HFFc6 (cell line): ENCODE measurements at places on chromosomes 2 and 18.

- no peak for DNase-seq
Observed at GRCh38 chr2:171069286-171069956, 91.3 kb downstream of the TLK1 start.

- DNase-seq, result peak; percentile 93
Observed at GRCh38 chr2:71831193-71831577, 316.5 kb downstream of the CYP26B1 start.

- no peak for DNase-seq
Observed at GRCh38 chr2:165568361-165568760, 98.9 kb downstream of the CSRNP3 start.

DNA sequence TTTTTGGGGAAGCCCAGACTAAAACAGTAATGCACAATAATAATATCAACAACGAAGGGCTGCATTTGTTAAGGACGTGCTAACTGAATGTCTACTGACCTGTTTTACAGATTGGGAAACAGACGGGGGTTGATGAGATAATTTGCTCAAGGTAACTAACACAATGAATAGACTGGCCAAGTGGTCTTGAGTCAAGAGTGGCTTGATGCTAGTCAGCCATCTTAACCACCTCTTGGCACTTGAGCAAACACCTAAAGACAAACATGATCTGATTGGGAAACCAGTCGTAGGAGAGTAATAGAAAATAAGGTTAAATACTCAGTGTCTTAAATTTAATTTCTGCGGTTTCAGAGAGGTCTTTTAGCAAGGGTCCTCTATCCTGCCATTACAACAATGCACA, 14.2 kb downstream of the RHBDD1 start:
- no peak for DNase-seq

DNA sequence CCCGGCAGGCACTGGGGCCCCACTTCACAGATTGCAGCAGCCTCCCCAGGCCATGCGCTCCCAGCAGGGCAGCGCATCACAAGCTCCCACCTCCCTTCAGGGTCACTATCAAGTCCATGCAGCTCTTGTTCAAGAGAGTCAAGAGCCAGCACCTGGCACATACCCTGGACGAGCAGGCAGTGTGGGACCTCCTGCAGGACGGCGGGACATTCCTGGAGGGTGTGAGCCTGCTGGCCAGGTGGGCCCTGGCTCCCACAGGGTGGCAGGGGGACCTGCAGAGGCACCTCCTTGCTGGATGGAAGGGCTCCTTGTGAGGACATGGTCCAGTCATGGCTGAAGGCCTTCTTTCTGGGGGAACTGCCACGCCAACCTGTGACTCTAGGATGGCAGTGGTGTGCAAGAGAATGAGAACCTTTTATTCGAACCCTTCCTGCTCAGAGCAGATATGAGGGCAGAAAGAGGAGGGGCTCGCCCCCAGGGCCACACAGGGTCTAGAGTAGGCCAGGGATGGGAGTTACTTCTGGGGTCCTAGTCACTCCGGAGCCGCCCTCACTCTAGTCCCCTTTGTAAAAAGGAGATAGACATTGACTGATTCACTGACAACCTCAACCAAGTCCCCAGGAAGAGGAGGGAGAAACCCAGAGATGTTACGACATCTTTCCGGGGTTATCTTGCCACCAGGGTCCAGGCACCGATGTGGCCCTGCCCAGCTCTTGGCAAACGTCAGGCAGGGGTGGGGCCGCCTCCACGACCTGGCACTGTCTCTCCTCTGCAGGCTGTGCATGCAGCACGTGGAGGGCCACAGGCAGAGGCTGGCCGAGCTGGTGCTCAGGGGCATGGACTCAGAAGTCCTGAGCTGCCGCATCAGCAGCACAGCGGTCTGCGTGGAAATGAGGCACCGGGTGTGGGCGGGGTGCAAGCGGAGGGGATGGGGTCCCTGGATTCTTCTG, 31.3 kb downstream of the HJURP start:
- DNase-seq, result no peak

DNA sequence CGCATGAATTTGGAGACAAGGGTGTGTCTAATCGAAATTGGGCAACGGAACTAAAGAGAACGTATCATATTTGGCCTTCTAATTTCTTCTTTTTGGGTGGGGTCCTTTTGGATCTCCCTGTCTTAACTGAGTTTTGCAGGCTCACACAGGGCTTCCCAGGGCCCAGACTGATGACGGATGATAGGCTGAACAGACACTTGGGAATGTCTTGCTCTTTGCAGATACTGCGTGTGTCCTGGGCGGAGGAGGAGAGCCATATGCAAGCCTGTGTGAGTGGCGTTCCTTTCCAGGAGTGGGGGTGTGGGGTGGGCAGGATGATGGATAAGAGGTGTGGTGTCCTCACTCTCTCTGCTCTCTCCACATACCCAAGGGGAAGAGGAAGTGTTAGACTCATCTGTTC, 40.1 kb downstream of the TNP1 start:
- no peak for DNase-seq

DNA sequence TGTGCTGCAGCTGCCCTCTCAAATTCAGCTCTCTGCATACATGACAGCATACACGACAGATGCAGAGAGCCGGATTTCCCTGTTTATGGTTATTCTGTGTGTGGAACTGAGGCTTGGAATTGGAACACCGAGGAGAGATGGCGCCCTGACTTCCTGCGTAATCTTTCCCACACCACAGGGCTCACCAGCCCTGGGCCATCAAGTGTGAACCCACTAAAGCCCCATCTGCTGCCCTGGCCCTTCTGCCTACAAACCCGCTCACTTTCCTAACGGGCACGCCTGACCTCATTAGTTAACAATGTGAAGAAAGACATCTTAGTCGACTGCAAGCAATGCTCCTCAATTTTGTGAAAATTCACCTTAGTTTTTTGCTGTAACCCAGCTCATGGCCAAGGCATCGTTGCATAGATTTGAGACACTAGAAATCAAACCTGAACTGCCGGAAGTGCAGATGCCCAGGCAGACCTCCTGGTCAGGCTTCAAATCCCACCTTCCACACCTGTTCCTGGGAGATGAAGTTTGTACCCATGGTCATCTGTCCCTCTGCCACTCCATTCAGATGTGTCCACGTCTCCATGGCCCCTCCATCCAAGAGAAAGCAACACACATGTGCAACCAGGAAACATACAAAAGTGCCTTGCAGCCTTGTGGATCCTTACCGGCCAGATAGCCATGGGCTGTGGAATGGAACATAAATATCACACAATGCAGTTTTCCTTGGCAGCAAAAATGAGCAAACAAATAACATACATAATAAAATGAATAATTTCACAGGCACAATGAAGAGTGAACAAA, 5.0 kb upstream of the CIDEA start:
- no peak for DNase-seq

- DNase-seq, result no peak
Observed at GRCh38 chr2:203733684-203734083, 27.2 kb downstream of the CD28 start.
